ENCODE measurements at places on chromosomes 12 and 14. TPM values are rescaled to one million over a fixed set of nuclear protein-coding genes. Genes with fewer than 3 reads are reported as not detected.

Gene STAC3
- 6.0 TPM for total RNA-seq

Gene RARG
- total RNA-seq, result 23.8 TPM

Gene SIX1
- 0.14 TPM for total RNA-seq

Gene SLC38A4
- 1.9 TPM for total RNA-seq

Gene TPH2
- total RNA-seq, result not detected

DNA sequence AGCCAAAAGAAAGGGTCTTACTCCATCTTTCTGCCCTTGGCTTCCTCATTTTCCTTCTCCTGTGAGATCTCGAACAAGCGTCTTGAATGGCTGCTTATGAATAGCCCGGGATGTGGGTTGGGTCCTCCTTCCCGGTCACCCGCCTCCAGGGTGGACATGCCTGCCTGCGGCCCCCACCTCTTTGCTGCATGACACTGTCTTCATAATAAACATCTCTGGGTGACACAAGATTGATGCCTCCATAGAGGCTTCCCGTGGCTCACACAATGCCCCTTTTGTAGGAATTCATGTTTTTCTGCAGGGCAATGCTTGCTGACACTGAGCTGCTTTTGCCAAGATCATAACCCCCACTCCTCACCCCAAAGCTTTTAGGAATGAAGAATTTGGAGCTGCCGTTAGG lies 125.9 kb downstream of the ZNF664 start:
- no peak for DNase-seq

DNA sequence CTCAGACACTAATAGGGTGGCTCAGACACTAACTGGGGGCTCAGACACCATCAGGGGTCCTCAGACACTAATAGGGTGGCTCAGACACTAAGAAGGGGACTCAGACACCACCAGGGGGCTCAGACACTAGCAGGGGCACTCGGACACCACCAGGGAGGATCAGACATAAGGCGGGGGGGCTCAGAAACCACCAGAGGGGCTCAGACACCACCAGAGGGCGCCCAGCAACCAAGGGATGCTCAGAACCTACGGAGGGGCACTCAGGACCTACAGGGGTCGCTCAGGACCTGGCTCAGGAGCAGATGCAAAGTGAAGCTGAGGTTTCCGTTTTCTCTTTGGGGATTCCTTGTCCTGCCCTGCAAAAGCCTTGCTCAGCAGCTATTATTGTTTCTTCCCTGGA lies 448.5 kb downstream of the TMEM121 start:
- DNase-seq, result no peak

DNA sequence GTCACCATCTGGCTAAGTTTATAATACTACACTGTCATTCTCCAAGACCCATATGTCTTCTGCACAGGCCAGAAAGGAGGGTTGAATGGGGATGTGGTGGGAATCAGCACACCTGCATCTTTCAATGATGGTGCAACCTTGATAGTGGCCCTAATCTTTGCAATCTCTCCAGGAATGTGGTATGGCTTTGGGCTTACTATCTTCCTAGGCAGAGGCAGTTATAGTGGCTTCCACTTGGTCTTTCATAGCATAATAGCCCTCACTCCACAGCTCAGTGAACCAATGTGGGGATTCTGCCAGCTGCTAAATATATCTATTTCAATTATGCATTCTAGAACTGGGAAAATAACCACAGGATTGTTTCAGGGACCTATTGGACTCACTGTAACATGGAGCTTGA lies 61.8 kb upstream of the ATP2B1 start:
- DNase-seq, result no peak

DNA sequence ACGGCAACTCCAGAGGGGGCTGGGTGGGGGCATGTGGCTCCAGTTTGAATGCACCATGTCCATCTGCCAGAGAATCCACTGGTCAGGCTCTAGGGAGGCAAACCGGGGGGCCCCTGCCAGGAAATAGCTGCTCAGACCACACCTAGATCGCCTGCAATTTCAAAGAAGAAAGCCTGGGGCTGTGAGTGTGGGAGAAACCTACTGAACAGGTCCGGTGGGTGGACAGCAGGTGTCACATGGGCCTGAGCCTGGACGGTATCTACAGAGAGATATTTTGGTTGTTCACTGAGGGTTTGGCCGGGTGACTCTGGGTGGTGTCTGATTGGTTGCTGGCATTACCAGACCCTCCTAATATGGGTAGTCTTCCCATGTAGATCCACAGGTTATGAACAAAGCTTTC lies 32.0 kb downstream of the DAO start:
- DNase-seq, result no peak

GRCh38 chr12:87870061-87870460 lies 159.1 kb downstream of the C12orf50 start:
- DNase-seq, result no peak

DNA sequence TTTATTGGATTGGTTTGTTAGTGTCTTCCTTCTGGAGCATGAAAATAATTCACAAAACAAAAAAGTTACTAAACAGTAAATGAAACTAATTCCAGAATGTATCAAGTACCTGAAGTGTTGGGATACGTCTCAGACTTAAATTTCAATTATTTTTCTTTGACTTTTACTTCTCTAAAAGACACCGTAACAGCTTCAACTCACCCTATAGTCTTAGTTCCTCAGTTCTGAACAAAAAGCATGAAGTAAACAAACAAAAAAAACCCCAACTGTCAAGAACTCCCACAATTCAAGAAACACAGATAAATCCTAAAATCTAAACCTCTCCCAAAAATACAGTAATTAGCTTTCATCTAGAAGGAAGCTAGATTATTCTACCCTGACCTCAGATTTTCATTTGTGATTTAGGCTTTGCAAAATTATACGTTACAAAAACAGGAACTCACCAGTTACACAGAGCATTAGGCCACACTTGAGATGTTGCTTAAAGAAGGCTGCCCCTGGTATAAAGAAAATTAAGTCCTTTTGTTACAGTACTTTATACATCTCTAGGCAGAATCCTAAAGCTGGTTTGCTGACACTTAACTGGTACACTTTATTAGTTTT lies 10.2 kb downstream of the HEATR5A start:
- DNase-seq, result no peak

DNA sequence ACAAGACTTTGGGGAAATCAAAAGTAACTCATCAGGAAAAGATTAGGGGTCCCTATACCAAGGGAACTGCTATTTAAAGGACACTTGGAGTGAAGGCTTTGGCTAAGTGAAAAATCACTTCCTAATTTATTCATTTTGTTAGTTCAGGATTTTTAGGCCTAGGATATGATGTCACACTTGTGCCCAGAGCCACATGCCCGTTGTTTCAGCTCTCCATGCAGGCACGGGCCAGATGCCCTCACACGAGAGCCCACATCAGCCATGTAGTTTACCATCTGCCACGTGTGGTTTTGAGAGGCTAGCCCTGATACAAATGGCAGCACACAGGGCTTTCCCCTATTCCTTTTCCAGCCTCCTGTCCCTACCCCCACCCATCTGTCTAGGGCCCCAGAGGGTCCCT lies 11.9 kb upstream of the LRP1-AS start:
- DNase-seq, result no peak

DNA sequence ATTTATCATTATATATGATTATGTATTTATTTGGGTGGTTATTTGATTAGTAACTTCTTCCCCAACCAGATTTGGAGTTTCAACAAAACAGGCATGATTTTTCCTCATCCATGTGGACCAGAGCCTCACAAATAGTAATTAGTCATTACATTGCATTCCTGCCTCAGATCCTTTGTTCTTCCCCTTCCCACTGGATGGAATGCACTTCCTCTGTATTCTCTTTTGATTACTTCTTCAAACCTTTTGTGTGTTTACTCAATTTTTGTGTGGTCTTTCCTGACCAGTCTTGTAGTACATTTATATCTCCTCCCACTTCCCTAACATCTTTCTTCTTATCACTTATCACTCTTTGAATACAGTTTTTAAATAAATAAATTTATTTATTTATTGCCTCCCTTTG lies 15.5 kb downstream of the SYT1 start:
- DNase-seq, result no peak

GRCh38 chr14:45254771-45255170 lies 1.8 kb upstream of the MIS18BP1 start:
- no peak for DNase-seq

DNA sequence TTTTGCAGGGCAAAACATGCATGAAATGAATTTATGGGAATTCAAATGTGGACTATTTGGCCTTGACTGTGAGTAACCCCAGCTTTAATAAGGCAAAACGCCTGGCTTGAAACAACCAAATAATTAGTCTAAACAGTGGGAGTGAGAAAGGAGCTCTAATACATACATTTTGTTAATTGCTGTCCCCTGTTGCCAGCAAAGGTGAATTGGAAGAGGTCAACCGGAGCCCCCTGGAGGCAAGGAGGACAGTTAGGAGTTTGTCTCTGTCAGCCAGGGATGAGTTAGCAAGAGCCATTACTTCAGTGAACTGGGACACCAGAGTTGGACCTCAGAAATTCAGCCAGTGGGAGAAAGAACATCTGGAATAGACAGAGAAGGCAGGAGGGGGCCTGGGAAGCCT lies 17.4 kb downstream of the KRT76 start:
- DNase-seq, result no peak

DNA sequence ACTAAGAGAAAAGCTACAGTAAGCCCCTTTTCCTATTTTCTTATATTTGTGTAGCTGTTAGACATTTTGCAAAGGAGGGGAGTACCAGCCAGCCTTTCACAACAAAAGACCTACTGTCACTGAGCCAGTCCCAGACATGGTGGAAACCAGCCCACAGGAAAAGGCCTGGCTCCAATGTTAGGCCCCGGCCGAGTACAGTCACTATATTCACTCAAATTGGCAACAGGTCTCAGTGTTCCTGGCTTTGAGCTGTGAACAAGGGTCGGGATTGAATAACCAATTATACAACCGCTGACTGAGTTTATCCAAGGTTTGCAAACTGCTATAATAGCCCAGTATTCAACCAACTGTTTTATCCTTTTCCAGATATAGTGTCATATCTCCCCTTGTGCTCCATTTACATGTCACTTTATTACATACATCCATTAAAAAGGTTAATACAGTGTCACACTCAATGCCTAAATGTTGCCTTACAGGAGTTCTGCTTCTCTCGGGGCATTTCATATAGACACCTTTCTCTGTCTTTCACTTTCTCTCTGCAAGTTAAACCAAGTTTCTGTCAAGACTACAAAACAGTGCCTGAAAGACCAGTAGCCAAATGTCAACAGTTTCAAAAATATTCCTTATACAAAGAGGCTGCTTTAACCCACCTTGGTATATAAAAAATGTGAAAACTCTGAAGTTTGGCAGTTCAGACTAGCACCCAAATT lies 178.1 kb downstream of the SOX5 start:
- no peak for DNase-seq

- DNase-seq, result no peak
Measured at GRCh38 chr14:31843361-31844091, 233.6 kb upstream of the ARHGAP5 start.

- no peak for DNase-seq
Measured at GRCh38 chr12:120725151-120725658, 421 bp upstream of the ACADS start.

- DNase-seq, result no peak
Measured at GRCh38 chr12:53596920-53597363, 29.2 kb downstream of the ATF7 start.

Measured in upper lobe of right lung (tissue), 1 donor.